GM13976 (cell line): ENCODE measurements at places on chromosomes 1 and 21.

GRCh38 chr1:32992489-32993323 is 28.1 kb upstream of the RNF19B start:
- peak; percentile 80 for DNase-seq

- DNase-seq = peak; percentile 33
Observed at GRCh38 chr1:241857131-241857530, 9.1 kb downstream of the EXO1 start.

- DNase-seq = no peak
Observed at GRCh38 chr1:20600156-20600555, 11.3 kb downstream of the CDA start.

- DNase-seq = no peak
Observed at GRCh38 chr1:99818063-99818699, 32.0 kb upstream of the AGL start.

- DNase-seq = no peak
Observed at GRCh38 chr1:30914587-30914922, 6.0 kb upstream of the SDC3 start.

DNA sequence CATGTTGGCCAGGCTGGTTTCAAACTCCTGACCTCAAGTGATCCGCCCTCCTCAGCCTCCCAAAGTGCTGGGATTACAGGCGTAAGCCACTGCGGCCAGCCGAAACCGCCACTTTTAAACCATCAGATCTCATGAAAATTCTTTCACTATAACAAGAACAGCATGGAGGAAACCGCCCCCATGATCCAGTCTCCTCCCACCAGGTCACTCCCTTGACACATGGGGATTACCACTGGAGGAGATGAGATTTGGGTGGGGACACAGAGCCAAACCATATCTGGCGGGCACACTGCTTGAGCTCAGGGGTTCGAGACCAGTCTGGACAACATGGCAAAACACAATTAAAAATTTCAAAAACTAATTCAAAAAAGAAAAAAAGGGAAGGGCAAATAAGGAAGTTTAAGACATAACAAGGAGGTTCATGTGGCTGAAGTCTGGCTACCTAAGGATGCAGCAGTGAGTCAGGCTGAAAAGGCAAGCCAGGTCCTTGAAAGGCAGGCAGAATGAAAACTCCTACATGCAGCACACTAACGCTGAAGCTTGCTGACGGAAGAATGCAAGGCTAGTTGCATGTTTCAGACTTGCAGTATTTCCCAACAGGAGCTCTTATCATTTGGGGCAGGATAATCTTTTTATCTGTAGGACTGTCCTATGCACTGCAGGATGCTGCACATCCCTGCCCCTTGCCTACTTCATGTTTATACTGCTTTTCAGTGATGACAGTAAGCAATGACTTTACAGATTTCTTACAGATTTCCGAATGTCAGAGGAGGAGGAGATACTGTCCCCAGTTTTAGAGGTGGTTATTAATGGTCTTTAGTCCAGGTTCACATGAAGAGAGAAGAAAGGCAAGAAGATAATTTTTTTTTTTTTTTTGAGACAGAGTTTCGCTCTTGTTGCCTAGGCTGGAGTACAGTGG is 49.3 kb downstream of the FBXO42 start:
- DNase-seq = no peak

DNA sequence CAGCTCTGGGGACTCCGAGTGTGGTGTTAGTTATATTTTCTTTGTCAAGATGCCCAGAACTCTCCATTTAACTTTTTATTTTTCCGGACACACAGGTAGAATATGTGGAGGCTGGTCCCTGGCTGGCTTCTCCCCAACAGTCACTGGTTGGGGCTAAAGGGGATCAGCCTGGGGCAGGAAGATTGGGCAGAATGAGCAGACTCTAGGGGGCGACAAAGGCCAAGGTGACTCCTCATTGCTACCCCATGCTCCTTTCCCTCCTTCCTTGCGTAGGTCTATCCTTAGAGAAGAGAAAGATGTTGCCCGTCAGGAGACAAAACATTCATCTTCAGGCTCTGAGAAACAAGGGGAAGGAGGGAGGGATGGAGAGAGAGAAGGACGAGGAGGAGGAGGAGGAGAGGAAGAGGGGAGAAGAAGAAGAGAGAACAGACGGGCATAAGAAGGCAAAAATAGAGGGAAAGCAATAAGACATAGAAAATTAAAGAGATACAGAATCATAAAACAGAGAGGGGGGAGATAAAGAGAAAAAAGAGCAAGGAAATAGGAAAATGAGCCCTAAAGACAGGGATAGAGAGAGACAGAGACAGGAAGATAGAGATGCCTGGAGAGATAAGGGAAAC is 89.9 kb downstream of the FOXD2 start:
- no peak for DNase-seq

DNA sequence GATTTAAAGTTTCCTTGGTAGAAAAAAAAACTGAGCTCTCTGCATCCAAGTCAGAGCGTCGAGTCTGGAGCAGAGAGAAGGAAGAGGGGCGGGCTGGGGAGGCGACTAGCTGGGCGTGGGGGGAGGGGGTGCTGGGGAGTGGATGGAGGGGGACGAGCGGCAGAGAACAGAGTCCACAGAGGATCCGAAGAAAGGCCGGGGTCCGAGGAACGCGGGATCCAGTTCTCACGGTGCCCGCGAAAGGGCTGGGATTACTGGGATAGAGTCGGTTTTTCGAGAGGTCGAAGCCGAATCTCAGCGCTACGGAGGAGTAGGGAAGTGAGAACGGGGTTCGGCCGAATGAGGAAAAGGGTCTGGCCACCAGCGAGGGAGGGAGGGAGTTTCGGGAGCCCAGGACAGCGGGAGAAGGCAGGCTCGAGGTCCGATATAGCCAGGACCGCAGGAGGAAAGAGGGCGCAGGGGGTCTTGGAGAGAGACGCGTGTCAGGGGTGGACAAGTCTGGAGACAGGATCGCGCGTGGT is 665 bp downstream of the DAB1 start:
- DNase-seq = no peak

- no peak for DNase-seq
Observed at GRCh38 chr1:174900317-174900716, 99.4 kb upstream of the CACYBP start.

- no peak for DNase-seq
Observed at GRCh38 chr1:245495681-245496080, 340.9 kb downstream of the KIF26B start.

DNA sequence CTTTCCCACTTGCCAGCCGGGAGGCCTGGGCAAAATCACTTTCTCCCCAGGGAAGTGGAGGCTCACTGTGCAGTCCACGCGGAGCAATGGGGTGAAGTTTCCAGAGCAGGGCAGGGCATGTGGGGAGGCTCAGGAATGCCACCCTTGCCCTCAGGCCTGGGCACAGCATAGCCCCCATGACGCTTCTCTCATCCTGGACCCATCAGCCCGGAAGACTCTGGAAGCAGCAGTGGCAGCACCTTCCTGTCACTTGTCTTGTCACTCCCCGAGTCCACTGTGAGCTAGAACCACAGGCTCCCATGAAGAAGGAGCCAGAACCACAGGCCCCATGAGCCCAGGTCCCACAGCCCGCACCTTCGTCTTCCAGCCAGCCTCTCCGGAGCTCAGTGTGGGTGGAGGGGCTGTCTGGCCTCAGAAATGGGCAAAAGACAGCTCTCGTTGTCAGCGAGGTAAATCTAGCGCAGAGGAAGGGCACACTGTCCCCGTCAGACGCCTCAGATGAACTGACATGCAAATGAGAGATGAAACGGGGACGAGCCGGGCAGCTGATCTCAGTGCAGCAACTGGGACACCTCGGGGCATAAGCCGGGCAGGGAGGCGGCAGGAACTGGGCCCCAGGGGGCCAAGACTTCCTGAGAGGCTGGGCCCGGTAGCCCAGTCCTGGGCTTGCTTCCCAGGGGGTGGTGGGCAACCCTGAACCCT is 6.1 kb downstream of the PDE9A start:
- DNase-seq = no peak

GRCh38 chr1:29551123-29551936 is 315.0 kb downstream of the PTPRU start:
- DNase-seq = no peak

GRCh38 chr1:22379566-22379965 is 72.1 kb upstream of the ZBTB40 start:
- no peak for DNase-seq

GRCh38 chr1:238961790-238962189 is 424.6 kb upstream of the CHRM3 start:
- DNase-seq = no peak

DNA sequence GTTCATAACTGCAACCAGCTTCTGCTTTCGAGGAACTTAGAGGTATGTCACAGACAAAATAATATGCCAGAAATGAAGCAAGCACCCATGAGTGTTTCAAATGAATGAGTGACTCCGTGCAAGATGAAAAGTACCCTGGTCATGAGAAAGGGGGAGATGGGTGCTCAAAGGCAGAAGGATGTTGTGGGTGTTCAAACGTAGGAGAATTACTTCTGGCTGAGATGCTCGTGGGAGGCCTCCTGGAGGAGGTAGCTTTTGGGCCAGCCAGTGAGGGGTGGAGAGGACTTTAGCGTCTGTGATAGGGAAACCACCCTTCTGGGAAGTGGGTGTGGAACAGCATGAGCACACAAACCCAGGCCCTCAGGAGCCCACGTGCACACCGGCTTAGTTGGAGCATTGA is 113.8 kb downstream of the SYF2 start:
- DNase-seq = no peak

GRCh38 chr1:47931395-47931794 is 65.8 kb downstream of the TRABD2B start:
- no peak for DNase-seq
